ENCODE measurements at places on chromosomes 7 and 10.

DNA sequence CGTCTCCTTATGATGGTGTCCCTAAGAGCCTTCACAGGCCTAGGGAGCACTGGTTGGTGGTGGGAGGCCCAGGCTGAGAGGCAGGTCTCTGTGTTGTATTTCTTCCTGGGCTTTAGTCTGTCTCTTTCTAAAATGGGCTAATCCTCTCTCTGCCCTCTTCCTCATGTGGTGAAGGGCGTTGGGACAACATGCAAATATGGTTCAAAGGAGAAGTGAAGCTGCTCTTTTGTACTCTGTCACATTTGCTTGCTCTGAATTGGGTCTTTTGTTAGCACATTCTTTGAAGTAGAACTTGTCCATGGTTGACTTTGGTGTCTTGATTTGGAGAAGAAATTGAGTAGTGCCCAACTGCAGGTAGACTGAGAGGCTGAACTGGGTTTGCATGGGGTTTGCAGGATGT lies 814 bp downstream of the HK1 start:
- no peak for DNase-seq

GRCh38 chr10:7567911-7568620 lies 98.7 kb downstream of the ITIH5 start:
- DNase-seq: no peak

DNA sequence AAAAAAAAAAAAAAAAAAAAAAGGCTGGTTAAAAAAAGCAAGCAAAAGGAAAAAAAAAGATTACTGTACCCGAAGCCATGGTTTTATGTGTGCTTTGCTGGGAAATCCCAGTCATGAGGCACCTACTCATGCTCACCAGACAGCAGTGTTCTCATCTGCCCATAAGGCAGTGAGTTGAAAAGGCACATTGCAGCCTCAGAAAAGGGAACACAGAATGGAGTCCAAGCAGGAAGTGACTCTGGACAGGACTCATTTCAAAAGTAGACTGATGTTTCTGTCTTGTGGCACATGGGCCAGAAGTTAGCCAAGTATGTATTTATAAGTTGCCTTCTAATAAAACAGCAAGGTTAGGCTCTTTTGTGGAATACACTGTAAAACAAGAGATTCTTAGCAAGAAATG lies 40.2 kb downstream of the PDSS1 start:
- DNase-seq: no peak

DNA sequence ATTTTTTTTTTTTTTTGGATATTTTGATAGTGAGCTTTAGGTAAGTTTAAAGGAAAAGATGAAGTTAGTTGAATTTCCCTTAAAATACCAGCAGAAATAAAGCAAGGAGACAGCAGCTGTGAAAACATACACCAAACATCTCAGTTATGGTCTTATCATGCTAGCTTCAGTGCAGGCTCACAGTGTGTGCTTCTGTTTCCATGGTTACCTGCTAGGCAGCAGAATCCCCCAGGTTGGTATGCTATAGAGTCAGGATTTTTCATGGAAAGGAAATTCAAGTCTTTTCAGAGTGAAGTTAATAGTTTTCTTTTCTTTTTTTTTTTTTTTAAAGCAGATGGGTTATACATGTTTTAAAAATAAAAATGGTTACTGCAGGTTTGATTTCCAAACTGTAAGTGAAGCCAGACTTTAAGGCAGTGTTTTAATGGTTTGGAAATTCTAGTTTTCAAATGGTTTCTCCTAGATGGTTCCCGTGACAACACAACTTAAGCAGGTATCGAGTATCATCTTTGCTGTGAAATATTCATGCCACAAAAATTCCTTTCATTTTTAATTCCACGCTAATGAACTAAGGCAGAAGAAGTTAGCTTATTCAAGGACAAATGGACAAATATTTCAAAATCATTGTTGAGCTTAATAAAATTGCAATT lies 230.9 kb downstream of the BICC1 start:
- DNase-seq: no peak

GRCh38 chr7:143279186-143280098 lies 5.3 kb upstream of the TMEM139 start:
- peak; percentile 24 for DNase-seq

- no peak for DNase-seq
These were observed 151.5 kb downstream of the DNAJB6 start for GRCh38 chr7:157488281-157488680.

DNA sequence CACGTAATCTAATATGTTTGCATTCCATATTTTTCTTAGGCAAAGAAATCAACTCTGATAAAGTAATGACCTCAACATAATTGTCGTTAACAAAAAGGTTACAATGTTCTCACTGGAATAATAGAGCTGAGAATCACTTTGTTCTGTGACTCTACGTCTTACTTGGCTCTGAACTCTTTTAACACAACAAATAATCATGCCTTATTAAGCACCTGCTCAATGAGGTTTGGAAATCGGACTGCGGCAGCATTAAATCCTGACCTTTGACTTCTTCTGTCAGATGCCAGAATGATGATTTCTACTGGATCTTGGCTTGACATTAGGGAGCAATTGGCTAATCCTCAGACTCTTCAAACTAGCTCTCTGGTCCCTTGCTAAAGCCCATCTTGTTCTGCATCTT lies 233.6 kb downstream of the SEMA3D start:
- no peak for DNase-seq

DNA sequence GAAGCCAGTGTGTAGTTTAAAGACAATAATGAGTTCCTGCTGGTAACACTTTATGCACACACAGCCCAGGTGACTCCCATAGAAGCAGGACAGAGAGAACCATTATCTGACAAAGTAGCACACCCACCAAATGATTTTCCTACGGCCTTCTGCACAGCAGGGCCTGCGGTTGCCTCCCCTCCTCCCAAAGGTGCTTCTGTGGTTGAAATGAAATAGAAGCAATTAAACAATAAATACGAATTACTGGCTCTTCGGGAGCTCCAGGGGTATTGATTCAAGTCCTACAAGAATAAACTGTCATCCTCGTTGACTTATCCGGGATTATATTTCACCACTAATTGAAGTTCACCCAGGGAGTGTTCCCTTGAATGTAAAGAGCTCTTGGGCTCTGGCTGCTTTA lies 172.1 kb downstream of the ACTR3B start:
- DNase-seq: no peak
